ENCODE measurements at places on chromosomes 3 and 15. TPM values are rescaled to one million over a fixed set of nuclear protein-coding genes. Genes with fewer than 3 reads are reported as not detected.

The CD200R1 gene
- 0.75 TPM for total RNA-seq

The P2RY14 gene
- 3.6 TPM for total RNA-seq

The UACA gene
- total RNA-seq, result 27.9 TPM

The IGSF11 gene
- 2.9 TPM for total RNA-seq

GRCh38 chr15:66581972-66582537 is 16.3 kb upstream of the LCTL start:
- DNase-seq, result no peak

DNA sequence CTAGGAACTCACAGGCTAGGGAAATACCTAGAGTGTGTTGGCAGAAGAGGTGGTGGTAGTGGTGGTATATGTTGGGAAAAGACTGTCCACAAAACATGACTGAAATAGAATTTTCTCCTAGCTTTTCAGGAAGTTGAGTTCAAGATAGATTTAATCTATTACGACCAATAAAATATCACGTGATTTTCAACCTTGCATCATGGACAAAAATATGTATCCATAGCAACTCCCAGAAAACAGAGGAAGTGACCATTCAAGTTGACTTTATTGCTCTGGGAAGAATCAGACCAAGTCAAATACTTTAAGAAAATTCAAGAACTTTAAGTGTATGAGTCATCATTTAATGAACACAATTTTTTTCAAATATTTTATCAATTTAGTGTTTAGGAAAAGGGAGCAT is 347.0 kb upstream of the ZNF385D start:
- DNase-seq, result no peak

- DNase-seq, result no peak
These were observed 69.0 kb upstream of the LARS2 start for GRCh38 chr3:45319231-45319995.

DNA sequence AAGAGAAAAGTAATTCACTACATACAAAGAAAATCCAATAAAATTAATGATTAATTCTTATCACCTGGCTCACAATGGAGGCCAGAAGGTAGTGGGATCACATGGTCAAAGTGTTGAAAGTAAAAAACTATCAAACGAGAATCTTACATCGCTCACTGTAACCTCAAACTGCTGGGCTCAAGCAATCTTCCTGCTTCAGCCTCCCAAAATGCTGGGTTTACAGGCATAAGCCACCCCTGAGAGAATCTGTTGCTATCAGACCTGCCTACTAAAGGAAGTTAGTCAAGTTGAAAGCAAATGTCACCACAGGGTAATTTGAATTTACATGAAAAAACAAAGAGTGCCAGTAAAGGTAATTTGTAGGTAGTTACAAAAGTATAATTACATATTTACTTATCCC is 103.3 kb downstream of the PCCB start:
- DNase-seq, result no peak

GRCh38 chr3:163327086-163327485 is 1751.2 kb downstream of the SI start:
- DNase-seq, result no peak

DNA sequence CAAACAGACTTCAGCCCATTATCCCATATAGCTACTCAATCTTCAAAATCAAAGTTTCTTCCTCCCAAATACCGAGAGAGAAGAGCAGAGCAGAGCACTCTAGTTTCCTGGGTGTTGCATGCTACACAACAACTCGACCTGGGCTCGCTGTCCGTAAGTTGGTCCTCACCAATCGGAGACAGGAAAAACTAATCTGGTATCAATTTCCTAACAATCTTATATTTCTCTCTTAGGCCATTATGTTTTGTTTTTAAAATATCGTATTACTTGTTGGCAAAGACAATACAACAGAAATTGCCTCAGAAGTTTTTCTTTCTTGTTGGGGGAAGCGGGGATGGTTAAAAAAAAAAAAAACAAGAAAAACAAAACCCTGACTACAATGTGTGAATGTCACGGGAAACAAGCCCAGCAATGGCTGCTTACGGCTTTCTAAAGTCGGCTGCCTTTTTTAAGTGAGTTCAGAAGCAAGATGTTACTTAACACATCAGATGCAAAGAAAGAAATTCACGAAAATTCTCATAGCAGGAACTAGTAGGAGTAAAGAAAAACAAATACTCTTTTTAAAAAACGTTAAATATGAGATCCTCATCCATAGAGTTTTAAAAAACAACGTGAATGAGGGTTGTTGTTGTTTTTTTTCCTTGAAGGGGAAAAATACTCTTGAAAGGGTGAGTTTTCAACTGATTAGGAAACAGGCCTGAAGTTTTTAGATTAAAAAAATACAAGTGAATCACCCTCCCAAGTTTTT is 1.9 kb downstream of the VGLL4 start:
- DNase-seq, result no peak

Measured in Right ventricle myocardium superior (tissue), 1 donor.